Stimulated activated CD4-positive, alpha-beta T cell treated with anti-CD3 and anti-CD28 coated beads, Interleukin-4, amount 100 ng/mL, for 1 hour (primary cell): ENCODE measurements at places on chromosomes 2 and 18.

DNA sequence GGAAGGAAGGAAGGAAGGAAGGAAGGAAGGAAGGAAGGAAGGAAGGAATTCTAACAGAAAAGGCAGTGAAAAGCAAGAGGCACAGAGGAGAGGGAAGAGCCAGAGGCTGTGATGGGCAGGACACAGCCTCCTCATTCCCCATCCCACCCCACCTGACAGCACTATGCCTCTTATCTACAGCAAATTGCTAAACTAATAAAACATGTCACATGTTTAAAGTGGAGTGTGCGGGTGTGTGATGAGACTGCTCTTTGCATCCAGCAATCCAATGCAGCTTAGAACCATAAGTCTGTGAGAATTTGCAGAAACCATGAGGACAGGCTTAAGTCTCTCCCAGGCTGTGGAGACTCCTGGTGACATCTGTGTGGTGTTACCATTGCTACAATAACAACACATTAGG, 108.4 kb upstream of the ALK start:
- no peak for DNase-seq

- peak; percentile 42 for DNase-seq
Observed at GRCh38 chr2:46776687-46777327, 138.8 kb downstream of the MCFD2 start.

DNA sequence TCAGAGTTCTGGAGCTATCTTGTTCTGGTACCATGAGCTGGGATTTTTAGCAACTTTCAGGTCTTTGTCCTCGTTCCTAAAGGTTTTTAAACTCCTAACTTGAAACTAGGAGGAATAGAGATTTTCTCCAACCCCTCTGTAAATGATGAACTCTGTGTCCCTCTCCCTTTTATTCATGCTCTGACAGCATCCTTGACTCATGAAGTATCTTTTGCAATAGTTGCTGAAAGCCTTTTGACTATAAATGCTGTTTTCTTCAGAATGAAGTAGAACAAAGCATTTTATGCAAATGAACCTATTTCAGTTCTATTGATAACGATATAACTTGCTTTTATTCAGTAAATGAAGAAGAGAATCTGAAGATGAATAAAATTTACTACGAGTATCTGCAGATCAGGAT, 17.0 kb upstream of the MAPRE2 start:
- DNase-seq = no peak

GRCh38 chr2:82395531-82395930, 2063.5 kb downstream of the SUCLG1 start:
- DNase-seq = no peak

GRCh38 chr2:237964194-237964577, 2.6 kb upstream of the UBE2F start:
- DNase-seq = no peak

- no peak for DNase-seq
Observed at GRCh38 chr2:19991895-19992294, 2.0 kb upstream of the WDR35 start.

GRCh38 chr2:225165052-225165451, 122.8 kb upstream of the DOCK10 start:
- no peak for DNase-seq

DNA sequence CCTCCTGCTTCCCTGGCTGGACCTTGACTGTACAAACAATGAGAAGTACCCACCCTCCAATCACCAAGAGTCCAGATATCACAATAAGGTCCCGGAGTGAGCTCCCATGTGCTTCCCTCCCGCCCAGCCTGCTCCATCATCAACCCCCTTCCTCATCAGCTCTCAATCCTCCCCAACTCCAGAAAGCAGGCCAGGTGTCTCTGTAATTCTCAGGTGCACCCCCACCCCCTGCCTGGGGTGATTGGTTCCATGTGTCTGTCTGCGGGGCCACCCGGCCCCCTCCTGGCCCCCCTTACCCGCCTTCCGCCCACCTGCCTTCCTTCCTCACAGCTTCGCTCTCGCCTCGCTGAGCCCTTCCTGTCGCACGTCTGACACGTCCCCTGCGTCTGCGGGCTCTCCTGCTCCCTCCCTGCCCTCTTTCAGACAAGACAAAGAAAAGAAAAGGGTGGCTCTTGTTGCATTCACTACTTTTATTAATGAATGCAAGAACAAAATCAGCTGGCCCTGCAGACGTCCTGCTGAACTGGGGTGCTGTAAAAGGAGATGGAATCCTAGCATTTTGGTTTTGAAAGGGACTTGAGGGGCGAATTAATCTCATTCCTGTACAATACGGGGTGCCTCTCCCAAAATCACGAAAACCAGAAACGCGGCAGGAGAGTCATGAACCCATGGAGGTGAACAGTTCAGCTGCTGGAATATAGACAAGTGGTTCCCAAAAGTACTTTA, 26.5 kb upstream of the IGFBP2 start:
- peak; percentile 50 for DNase-seq

GRCh38 chr2:18611184-18611583, 21.8 kb upstream of the NT5C1B start:
- DNase-seq = no peak

- no peak for DNase-seq
Observed at GRCh38 chr2:235839974-235840373, 328.2 kb downstream of the GBX2 start.

- DNase-seq = no peak
Observed at GRCh38 chr2:42050703-42051542, 3.1 kb downstream of the PKDCC start.

DNA sequence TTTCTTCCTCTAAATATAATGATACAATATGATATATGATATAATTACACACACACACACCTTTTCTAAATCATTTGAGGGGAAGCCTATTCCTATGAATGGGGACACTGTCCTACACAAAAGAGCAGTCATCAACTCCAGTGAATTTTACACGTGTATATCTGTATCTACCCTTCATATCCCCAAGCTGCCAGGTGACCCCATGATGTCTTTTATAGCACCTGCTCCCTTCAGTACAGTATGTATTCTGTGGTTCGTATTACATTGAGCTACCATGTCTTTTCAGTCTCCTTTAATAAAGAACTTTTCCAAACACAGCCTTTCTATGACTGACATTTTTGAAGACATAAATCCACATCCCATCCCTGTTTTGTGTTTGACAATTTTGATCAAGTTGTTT, 19.0 kb downstream of the TBC1D8 start:
- DNase-seq = no peak

- DNase-seq = peak; percentile 82
Observed at GRCh38 chr18:79378536-79379250, 17.0 kb upstream of the NFATC1 start.

GRCh38 chr18:58205443-58206160, 161.6 kb downstream of the NEDD4L start:
- no peak for DNase-seq

GRCh38 chr2:124763611-124764010, 738.5 kb downstream of the CNTNAP5 start:
- no peak for DNase-seq

GRCh38 chr2:4844881-4845280, 847.3 kb upstream of the SOX11 start:
- no peak for DNase-seq

DNA sequence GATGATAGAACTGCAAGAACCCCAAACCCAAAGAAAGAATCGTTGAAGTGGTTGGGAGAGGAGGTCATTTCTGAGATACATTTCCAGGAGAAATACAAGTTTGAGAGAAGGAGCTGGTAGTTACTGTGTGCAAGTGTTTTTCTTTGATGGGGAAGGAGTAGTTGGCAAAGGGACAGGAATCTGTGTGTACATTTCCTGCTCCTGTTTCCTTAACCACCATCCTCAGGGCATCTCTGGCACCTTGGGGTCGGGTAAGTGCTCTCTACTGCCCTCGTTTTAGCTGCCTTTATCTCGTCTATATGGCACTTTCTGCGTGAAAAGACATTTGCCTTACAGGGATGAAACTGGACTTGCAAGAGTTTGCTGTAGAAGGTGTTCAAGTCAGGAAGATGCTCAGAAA, 27.3 kb downstream of the CDC42EP3 start:
- no peak for DNase-seq

GRCh38 chr2:200101922-200102321, 146.5 kb downstream of the MAIP1 start:
- DNase-seq = no peak

GRCh38 chr2:238238766-238239542, 884 bp downstream of the HES6 start:
- DNase-seq = peak; percentile 28

- DNase-seq = no peak
Observed at GRCh38 chr2:17813742-17814473, 2.4 kb upstream of the MSGN1 start.

DNA sequence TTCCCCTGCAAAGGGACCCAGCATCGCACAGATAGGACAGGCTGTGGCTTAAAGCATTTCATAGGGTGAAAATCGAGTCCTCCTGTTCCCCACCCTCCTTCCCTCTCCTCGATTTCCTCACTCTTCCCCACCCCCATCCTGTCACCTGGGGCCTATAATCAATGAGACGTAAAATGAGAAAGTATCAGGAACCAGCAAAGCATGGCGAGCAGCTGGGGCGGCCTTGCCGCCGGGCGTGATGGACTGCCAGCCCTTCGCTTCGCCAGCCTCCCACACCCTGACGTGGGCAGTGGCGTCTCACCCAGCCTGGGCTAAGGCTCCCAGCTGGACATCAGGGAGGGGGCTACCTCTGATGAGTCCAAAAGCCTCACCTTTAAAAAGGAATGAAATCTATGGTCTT, 11.1 kb downstream of the SLC30A3 start:
- no peak for DNase-seq

DNA sequence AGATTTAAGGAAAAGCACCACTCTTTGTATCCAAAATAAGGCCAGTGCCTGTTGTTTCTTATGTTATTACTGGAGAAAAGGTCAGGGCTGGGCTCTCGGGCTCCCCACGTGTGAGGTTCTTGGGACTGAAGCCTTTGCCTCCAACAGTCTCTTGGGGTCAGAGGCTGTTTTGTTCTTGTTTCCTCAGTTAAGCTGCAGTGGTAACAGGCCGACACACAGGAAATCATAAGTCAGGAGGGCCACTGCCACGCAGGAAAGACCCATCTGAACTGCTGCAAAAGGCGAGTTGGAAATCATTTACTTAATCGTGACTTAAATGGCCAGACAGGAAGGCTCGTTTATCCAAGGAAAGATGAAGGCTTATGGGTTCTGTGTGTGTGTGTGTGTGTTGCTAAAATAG, 30.3 kb upstream of the IL37 start:
- no peak for DNase-seq

DNA sequence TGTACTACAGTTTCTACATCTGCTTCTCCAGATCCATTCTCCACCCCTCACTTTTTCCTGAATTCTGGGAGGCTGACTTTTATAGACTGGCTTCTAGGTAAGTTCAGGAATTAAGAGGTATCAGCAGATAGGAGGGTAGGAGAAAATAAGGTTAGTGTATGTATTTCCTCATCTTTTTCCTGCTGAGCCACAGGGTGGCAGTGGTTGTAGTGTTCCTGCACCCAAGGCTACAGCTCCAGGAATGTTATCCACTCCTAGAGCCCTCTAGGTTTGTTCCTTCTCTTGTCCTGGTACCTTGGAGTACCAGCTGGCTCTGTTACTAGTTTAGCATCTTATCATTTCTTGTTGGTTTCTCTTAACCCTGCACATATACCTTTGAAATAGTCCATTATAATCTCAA, 40.7 kb upstream of the C2orf66 start:
- no peak for DNase-seq

- DNase-seq = no peak
Observed at GRCh38 chr2:111662039-111662770, 221.8 kb downstream of the ANAPC1 start.

DNA sequence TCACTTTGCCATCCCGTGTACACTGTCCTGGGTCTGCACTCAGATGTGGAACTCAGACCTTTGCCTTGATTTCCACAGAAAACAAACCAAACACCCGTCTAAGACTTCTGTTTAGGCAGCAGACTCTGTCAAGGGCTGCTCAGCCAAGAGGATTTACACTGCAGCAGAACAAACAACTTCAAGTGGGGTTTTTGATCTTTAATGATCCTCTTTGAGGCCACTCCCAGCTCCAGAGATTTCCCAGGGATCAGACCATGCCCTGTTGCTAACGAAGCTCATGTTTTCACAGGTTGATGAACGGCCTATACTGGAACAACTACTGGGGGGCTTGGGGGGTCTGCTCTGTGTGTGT, 52.5 kb upstream of the LGALSL start:
- no peak for DNase-seq

- DNase-seq = peak; percentile 82
Observed at GRCh38 chr2:26970244-26970927, at the start of gene MAPRE3. TSS of gene MAPRE3 (plus strand) at chr2:26970637. CDS start at chr2:27022219, 51,582 bp downstream.

DNA sequence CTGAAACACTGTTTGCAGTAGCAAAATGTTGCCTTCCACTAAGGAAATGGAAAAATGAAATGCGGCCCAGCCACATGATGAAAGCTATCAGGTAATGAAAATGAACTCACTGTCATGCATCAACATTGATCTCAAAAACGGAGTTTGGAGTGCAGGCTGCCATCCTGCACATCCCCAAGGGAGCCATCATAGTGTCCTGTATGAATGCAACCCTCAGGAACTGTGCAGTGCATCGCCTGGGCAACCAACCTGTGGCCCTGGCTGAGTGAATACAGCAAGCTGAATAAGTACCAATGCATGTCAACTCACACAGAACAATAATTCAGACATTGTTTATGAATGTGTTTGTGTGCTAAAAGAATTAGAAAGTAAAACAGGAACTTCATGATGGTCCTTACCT, 23.1 kb upstream of the TXNDC2 start:
- no peak for DNase-seq

DNA sequence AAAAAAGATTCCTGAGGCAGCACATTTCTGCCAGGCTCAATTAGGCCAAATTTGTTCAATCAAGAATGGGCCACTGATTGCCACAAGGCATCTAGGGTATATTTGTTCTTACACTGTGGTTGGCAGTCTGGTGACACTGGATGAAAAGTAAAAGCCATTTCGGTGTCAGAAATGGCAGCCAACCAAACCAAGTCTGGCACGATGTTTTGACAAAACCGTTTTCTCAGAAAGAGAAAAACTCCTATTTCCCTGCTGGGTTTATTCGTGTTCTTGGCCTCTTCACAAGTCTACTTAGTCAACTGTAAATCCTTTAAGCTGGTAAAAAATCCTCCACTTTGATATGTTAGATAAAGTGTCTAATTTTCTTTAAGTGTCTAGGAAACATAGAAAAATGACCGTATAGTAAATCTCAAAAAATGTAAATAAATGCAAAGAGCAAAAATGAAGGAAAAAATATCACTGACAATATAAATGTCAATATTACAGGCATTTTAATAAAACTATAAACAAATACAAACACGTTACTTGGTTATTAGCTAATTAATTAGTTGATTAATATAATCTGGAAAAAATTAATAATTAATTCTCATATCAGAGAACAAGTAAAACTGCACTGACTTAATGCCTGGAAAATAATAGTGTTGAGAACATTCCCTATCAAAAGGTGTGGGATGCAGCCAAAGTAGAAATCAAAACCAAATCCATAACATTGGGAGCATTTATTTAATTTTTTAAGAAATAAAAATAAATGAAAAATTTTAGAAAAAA, 182.0 kb upstream of the ZNF804A start:
- no peak for DNase-seq

GRCh38 chr2:227862227-227862740, 9.1 kb upstream of the DAW1 start:
- DNase-seq = no peak

- DNase-seq = no peak
Observed at GRCh38 chr18:37476182-37476581, 89.4 kb downstream of the CELF4 start.
